ENCODE measurements at places on chromosomes 2 and 18.

GRCh38 chr2:151042964-151043363, 218.7 kb downstream of the RBM43 start:
- DNase-seq = no peak

DNA sequence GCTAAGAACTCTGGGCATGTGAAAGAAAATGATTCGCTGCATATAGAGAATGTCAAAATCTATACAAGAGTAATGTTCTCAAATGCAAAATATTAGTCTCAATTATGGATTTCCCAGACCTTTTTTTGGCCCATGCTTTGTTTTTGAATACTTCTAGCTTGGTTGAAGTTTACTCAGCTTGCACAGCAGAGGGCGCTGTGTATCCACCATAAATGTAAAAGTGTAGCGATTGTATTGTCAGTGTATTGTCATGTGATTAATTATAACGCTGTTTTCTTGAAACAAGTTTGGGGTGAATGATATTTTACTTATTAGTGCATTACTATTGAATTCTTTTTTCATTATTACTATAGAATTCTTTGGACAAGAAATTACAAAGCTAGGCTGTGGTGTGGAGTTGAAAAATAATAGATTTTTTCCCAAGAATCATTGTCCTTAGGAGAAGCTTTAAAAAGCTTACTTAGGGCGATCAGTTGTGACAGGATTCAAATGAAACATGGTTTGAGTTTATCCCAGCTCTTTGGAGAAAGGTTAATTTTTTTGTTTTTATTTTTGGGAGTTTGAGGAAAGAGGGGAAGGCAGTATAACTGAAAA, 98.3 kb downstream of the PIK3C3 start:
- peak; percentile 24 for DNase-seq

DNA sequence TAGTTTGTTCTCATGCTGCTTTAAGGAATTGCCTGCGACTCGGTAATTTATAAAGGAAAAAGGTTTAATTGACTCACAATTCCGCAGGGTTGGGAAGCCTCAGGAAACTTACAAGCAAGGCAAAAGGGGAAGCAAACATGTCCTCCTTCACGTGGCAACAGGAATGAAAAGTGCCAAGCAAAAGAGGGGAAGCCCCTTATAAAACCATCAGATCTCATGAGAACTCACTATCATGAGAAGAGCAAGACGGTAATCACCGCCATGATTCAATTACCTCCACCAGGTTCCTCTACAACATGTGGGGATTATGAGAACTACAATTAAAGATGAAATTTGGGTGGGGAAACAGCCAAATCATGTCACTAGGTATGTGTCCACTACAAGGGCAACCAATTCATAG, 53.9 kb downstream of the MAP4K3 start:
- DNase-seq = no peak

- DNase-seq = no peak
These were observed 61.0 kb upstream of the EPAS1 start for GRCh38 chr2:46236006-46236875.

- DNase-seq = no peak
These were observed 45.8 kb downstream of the SLC4A5 start for GRCh38 chr2:74297391-74297790.

- DNase-seq = no peak
These were observed 43.7 kb downstream of the EPAS1 start for GRCh38 chr2:46340740-46341420.

GRCh38 chr2:186304064-186304463, 182.0 kb upstream of the ZC3H15 start:
- no peak for DNase-seq

- no peak for DNase-seq
These were observed 10.2 kb downstream of the DSG4 start for GRCh38 chr18:31386741-31387140.

- DNase-seq = no peak
These were observed 62.2 kb downstream of the ARMC9 start for GRCh38 chr2:231260442-231261208.

- DNase-seq = peak; percentile 35
These were observed at the start of gene DRC1 for GRCh38 chr2:26401739-26402541. TSS of gene DRC1 (plus strand) at chr2:26401920. CDS start at chr2:26401990, 70 bp downstream.

- DNase-seq = no peak
These were observed 193.9 kb downstream of the EIPR1 start for GRCh38 chr2:3183766-3184165.

- no peak for DNase-seq
These were observed 89.3 kb downstream of the PDE11A start for GRCh38 chr2:177983183-177983788.

DNA sequence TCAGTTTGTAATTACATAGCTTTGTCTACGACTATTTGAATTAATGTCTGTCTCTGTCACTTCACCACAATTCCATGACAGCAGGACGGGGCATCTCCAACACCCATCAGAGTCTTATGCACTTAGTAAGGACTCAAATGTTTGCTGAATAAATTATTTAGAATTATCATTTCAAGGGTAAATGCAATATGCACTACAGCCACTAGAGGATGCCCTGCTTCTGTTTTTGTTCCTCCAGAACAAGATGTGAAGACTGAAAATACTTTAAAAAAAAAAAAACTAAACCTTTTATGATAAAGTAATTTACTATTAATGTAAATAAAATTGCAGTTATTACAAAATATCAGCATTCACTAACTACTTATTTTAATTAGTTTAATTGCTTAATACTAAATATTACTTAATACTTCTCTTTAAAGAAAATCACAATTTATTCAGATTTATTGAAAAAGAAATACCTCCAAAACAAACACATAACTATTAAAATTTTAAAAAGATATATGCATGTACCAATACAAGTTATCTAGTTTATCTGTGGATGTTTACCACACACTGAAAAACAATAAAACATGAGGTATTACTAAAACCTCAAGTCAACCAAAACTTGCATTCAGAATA, 3.2 kb downstream of the PIGN start:
- DNase-seq = no peak

GRCh38 chr2:100113990-100114433, 28.4 kb downstream of the AFF3 start:
- DNase-seq = no peak

- DNase-seq = peak; percentile 54
These were observed 15.5 kb upstream of the ECEL1 start for GRCh38 chr2:232502911-232503808.

DNA sequence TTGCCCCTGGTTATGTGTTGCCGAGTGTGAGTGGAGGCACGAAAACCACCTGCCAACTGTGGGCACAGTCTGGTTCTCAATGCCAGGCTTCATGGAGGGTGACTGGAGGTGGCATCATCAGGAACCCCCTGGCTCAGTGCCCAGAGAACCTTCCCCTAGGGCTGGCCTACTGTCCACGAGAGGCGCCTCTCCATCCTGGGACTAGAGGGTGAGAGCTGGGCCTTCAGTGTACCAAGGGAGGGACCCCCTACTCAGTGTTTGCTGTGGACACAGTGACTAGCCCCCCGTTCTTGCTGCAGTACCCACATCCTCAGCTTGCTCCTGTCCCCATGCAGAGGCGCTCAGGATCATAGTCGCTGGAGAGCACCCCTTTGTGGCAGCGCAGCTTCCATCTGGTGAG, 202.6 kb downstream of the HDAC4 start:
- no peak for DNase-seq

- DNase-seq = no peak
These were observed 134.7 kb downstream of the MSTN start for GRCh38 chr2:189927823-189928222.

DNA sequence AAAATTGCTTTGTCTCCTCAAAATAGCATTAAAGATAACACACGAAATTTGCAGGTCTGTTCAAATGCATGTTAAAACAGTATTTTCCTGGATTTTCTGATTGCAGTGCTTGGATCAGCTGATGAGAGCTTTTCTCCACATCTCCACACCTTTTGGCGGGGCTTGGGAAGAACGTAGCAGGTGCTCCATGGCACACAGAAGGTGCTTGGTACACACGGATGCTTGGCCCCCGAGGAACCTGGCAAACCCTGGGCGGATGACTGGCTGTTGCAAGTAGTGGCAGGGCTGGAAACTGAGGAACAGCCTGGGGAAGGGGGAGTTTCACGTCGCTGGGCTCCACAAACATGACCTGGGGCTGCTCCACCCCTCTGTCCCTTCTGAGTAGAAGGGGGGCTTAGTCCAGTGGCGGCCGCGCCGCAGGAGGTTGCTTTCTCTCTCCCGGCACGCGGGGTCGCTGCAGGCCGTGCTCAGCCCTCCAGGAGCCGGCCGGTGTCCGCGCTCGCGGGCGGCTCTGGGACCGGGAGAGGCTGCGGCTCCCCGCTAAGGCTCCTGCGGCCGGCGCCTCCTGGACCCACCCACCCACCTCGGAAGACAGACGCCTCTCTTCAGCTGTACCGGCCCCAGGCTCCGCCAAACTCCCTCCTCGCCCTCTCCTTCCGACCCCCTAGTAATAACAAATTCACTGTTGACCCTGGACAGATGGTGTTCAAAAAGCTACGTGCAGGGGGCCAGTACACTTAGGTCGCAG, 69.3 kb downstream of the MARCO start:
- DNase-seq = no peak

DNA sequence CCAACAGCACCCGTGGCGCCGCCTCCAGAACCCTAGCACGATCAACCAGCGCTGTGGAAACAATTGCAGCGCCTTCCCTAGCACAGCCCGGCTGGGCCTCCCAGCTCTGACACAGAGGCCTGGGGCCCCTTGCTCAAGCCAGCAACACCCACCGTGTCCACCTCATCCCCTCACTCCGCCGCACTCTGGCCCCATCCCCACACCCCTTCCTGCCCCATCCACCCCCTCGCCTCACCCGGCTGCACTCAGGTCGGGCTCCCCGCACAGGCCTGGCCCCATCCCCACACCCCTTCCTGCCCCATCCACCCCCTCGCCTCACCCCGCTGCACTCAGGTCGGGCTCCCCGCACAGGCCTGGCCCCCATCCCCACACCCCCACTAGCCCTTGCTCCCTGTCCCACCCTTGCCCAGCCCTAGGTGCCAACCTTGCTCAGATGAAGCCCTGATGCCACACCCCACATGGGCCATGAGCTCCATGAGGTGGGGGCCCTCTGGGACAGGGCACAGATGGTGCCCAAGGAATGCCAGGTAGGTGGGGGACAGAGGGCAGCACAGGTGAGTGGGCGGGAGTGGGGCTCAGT, 28.7 kb downstream of the KIF1A start:
- no peak for DNase-seq

GRCh38 chr18:48459016-48459415, 49.8 kb upstream of the ZBTB7C start:
- no peak for DNase-seq

DNA sequence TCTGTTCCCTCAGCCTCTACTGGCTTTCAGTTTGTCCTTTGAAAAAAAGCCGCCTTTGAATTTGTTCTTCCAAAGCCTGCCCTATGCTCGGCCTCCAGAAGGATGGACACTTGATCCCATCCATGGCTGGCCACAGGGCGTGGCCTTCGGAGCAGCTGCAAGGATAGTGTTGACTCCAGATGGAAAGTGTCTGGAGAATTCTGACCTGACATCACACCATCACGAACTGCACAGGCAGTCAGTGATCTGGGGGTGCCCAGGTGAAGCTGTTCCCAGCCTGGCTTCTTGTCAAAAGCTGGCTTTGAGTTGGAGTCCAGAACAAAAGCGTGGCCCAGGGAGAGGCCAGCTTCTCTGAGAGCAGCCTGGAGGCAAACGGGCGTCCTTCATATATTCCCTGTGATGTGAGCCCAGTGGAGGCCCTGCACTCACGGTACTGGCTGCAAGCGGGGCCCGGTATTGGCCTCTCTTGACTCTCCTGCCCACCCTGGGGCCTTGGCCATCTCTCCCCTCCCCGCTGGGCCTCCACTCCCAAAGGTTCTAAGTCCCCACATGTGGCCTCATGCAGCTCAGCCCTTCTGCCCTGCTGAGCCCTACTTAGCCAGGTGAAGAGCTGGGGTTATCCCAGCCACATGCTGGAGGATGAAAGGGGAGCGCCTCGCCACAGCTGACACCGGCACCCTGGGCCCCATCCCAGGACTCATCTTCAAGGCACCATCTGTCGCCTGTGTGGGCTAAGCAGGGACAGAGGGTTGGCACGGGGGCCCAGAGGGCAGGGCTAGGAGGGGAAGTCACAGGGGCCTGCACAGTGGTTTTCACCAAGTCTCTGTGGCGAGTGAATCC, 20.4 kb upstream of the ATOH8 start:
- DNase-seq = no peak

DNA sequence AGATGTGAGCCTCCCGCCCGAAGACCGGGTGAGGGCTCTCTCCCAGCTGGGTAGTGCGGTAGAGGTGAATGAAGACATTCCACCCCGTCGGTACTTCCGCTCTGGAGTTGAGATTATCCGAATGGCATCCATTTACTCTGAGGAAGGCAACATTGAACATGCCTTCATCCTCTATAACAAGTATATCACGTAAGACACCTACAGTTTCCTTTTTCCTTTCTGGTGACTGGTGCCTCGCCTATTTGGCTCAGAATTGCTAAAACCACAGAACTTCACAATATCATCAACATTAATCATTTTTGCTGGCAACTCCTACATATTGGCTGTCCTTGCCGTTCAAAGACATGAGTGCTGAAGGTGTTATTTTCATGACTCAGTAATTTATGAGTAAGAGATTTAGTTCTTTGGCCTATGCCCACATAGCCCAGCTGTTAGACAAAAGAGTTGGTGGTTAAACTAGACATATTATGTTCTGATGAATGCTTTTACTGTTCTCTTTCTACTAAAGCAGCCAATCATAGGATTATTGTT, 2.2 kb downstream of the STAMBP start:
- DNase-seq = peak; percentile 65
